Effector memory CD4-positive, alpha-beta T cell (primary cell): ENCODE measurements at places on chromosomes 7 and 10.

DNA sequence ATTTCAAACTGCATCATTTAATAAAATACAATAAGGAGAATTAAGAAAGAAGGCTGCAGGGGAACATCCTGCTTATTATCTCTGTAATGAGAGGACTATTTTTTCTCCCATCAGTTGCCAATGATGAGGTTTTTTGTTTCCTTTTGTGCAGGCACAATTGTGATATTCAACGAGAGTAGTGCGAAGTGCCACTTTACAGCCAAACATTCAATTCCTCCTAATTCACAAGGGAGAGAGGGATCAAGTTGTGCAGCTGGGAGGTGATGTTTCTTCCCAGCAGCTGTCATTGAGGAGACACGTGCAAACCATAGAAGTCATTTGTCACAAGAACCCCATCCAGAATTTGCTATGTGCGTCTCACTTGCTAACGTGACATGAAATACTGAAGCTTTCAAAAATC is 81.6 kb upstream of the ICA1 start:
- H3K27ac ChIP-seq: no peak overlapping the region
- no peaks in the 10 kb centered on the region for H3K36me3 ChIP-seq
- DNase-seq: no peak
- no peak overlapping the region for H3K4me3 ChIP-seq
- H3K27me3 ChIP-seq: no peaks in the 10 kb centered on the region
- no peaks in the 10 kb centered on the region for H3K4me1 ChIP-seq

DNA sequence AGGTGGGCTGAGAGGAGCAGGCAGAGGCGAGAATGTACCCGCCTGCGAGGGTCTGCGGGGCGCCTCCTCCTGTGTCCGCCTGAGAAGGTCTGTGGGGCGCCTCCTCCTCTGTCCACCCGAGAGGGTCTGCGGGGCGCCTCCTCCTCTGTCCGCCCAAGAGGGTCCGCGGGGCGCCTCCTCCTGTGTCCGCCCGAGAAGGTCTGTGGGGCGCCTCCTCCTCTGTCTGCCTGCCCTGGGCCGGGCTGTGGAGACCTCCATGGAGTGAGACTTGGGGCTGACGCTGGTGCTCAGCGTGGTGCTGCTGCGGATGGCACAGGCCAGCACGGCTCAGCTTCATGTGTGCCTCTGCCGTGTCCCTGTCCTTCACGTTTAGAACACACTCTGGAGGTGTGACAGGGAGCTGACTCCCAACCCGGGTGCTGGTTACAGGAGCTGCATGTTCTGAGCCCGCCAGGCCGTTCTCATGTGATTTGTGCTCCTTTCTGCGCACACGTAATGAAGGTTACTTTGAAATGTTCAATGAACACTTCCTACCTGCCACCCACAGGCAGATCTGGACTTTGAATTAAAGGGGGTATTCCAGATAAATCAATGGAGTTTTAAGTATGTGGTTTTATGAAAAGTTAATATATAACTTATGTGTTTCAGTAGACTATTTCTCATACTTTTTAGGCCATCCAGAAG is 20.5 kb upstream of the GET4 start:
- peaks cover 84% of the 10 kb centered on the region for H3K36me3 ChIP-seq
- H3K4me3 ChIP-seq: no peak overlapping the region
- DNase-seq: no peak
- H3K27me3 ChIP-seq: no peaks in the 10 kb centered on the region

GRCh38 chr7:39727231-39728012 is 104.0 kb downstream of the RALA start:
- H3K27ac ChIP-seq: no peak overlapping the region
- H3K27me3 ChIP-seq: no peaks in the 10 kb centered on the region
- DNase-seq: no peak
- no peak overlapping the region for H3K4me3 ChIP-seq
- no peaks in the 10 kb centered on the region for H3K4me1 ChIP-seq
- no peaks in the 10 kb centered on the region for H3K36me3 ChIP-seq

DNA sequence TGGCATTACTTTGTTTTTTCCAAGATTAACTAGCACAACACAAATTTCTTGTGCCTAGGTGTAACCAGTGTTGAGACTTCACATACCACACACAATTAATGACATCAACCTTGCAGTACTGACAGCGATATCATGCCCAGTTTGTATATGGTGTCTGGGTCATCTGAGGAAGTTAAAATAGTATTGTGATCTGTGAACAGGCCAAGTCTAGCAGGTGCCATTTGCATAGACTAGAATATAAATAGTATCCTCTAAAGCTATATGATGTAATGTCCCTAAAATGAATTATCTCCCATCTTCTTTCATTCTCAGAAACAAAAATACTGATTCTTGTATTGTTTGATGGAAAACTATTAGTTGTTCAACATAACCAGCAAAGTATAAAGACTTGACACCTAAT is 175.8 kb upstream of the KAT6B start:
- no peaks in the 10 kb centered on the region for H3K27me3 ChIP-seq
- DNase-seq: no peak
- H3K4me1 ChIP-seq: no peaks in the 10 kb centered on the region
- H3K27ac ChIP-seq: no peak overlapping the region
- H3K36me3 ChIP-seq: no peaks in the 10 kb centered on the region

DNA sequence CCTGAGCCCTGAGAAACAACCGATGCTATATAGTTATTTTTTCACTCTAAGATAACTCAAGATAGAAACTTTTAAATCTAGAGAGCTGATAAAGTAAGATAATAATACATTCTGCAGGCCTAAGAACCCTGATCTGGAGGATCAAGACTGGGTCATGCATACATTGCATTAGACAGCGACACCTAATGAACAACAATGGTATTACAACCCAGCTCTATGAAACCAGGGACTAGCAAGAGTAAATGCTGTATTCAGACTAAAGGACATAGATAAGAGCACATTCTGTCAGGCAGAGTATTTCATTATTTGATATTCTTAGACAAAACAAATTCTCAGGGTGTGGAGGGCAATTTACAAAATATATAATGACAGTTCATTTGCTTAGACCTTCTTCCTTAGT is 148.6 kb downstream of the GRK5 start:
- H3K36me3 ChIP-seq: no peaks in the 10 kb centered on the region
- no peak overlapping the region for H3K4me3 ChIP-seq
- H3K4me1 ChIP-seq: no peaks in the 10 kb centered on the region
- no peak for DNase-seq
- no peak overlapping the region for H3K27ac ChIP-seq
